ENCODE measurements at places on chromosomes 2 and 18. TPM values are rescaled to one million over a fixed set of nuclear protein-coding genes. Genes with fewer than 3 reads are reported as not detected.

The PRSS56 gene
- total RNA-seq: not detected

DNA sequence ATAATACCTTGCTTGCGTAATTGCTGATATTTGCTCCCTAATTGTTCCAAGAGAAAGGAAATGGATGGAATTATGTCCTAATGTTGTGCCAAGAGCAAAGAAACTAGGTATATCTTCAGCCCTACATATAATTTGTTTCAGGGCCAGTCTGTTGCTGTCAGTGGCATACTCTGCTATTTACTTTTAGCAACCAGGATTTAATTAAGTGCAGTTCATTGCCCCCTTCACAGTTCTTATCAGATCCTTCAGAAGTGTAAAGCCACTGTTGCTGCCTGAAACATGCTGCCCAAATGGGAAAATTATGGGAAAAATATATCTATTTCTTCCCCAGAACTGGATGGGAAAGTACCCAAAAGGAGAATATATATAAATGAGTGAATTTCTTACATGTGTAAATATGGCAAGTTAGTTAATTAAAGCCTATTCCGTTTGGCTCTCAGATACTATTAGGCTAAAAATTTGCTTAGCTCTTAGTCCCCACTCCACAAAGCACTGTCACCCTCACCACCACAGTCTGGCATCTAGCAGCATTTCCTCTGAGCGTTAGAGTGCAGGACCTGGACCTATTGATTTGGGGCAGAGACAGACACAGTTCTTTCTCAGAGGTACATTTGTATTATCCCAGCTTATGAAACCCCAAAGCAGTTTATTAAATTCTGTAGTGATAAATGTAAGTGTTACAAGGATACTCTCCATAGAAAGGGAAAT, 72.8 kb upstream of the DTNA start:
- H3K36me3 ChIP-seq: no peaks in the 10 kb centered on the region
- peaks cover 10% of the 10 kb centered on the region for H3K4me1 ChIP-seq
- no peak overlapping the region for H3K4me3 ChIP-seq
- DNase-seq: no peak
- H3K27ac ChIP-seq: no peak overlapping the region

- H3K27me3 ChIP-seq: no peaks in the 10 kb centered on the region
- no peak overlapping the region for H3K4me3 ChIP-seq
- no peak for DNase-seq
- no peak overlapping the region for H3K27ac ChIP-seq
- no peaks in the 10 kb centered on the region for H3K36me3 ChIP-seq
- no peaks in the 10 kb centered on the region for H3K4me1 ChIP-seq
These were observed 12.0 kb downstream of the SRD5A2 start for GRCh38 chr2:31568585-31569201.

- DNase-seq: no peak
- H3K4me1 ChIP-seq: peaks cover 15% of the 10 kb centered on the region
- no peaks in the 10 kb centered on the region for H3K27me3 ChIP-seq
- H3K27ac ChIP-seq: no peak overlapping the region
- H3K4me3 ChIP-seq: no peak overlapping the region
These were observed 165.6 kb downstream of the MREG start for GRCh38 chr2:215847718-215848117.

The UGT1A4 gene
- not detected for total RNA-seq

DNA sequence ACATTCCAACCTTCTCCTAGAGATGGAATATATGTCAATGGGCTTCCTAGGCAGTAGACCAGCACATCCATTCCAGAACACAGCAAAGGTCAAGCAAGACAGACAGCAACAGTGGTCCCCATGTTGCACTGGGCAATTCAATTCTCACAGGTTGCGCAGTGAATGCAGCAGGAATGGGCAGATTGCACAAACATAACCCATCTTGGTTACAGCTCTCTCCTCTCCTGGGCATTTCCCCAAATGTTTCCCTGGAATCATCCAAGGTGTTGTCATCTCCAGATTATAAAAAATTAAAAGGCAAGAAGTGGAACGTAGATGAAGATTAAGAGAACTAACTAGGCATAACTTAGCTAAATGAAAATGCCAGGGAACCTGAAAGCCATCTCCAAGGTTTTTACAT, 265.8 kb upstream of the SLC14A2 start:
- H3K27ac ChIP-seq: no peak overlapping the region
- H3K27me3 ChIP-seq: no peaks in the 10 kb centered on the region
- H3K4me3 ChIP-seq: no peak overlapping the region
- no peaks in the 10 kb centered on the region for H3K36me3 ChIP-seq
- no peak for DNase-seq

The CD207 gene
- total RNA-seq: not detected

- H3K4me3 ChIP-seq: no peak overlapping the region
- H3K4me1 ChIP-seq: no peaks in the 10 kb centered on the region
- H3K27ac ChIP-seq: no peak overlapping the region
These were observed 336.4 kb upstream of the FSHR start for GRCh38 chr2:49490710-49491109.

DNA sequence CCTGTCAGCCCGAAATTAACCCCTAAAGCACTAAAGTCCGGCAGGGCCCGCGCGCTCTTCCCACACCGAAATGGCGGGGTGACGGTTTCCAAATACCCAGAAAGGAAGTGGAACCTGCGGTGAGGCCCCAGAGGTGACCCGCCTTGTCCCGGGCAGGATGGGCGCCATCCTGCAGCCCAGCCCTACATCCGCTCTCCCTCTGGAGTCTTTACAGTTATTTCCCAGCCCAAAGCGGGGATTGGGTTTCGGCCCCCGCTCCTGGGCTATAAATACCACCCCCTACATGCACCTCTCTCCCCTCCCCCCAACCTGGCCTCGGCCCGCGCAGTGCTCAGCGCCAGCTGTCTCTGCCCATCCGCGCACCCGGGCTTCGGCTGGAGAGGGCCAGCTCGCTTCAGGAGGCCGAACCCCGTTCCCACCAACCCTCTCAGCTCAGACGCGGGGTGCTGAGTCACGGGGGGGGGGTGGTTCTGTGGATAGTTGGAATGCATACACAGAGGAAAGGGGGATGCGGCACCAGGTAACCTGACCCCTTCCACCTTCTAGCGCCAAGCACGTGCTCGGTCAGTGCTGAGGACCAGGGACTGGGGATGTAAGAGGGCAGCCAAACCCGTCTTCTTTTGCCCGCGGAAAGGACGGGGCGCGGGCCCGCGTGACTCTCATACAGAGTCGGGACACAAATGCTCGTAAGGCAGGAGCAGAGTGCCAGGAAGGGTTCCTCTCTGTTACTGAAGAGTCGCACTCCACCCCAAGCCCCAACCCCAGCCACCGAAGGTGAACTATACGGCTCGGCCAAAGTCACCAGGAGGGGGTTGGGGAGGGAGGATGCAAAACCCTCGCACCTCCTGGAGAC, at the start of gene TUBA4B:
TSS of gene TUBA4B (plus strand) at position 344 of the 853 bp plus-strand sequence. CDS start at position 509, 165 bp downstream.
- DNase-seq: peak; percentile 78
- peak within 1 kb of the TSS; percentile 60 for H3K4me3 ChIP-seq
- H3K27ac ChIP-seq: peak within 1 kb of the TSS; percentile 85
- H3K27me3 ChIP-seq: no peaks in the 10 kb centered on the region

GRCh38 chr2:43488737-43489136, 107.1 kb downstream of the THADA start:
- no peak overlapping the region for H3K4me3 ChIP-seq
- no peak overlapping the region for H3K27ac ChIP-seq
- no peaks in the 10 kb centered on the region for H3K36me3 ChIP-seq
- H3K27me3 ChIP-seq: no peaks in the 10 kb centered on the region
- no peaks in the 10 kb centered on the region for H3K4me1 ChIP-seq

The E2F6 gene
- 18.8 TPM for total RNA-seq

GRCh38 chr2:148917431-148917830, 42.4 kb downstream of the KIF5C start:
- no peak overlapping the region for H3K4me3 ChIP-seq
- no peak for DNase-seq
- H3K36me3 ChIP-seq: no peaks in the 10 kb centered on the region
- H3K27me3 ChIP-seq: no peaks in the 10 kb centered on the region
- H3K4me1 ChIP-seq: no peaks in the 10 kb centered on the region

The CARF gene
- 17.4 TPM for total RNA-seq

The LIMS4 gene
- total RNA-seq: 5.5 TPM

DNA sequence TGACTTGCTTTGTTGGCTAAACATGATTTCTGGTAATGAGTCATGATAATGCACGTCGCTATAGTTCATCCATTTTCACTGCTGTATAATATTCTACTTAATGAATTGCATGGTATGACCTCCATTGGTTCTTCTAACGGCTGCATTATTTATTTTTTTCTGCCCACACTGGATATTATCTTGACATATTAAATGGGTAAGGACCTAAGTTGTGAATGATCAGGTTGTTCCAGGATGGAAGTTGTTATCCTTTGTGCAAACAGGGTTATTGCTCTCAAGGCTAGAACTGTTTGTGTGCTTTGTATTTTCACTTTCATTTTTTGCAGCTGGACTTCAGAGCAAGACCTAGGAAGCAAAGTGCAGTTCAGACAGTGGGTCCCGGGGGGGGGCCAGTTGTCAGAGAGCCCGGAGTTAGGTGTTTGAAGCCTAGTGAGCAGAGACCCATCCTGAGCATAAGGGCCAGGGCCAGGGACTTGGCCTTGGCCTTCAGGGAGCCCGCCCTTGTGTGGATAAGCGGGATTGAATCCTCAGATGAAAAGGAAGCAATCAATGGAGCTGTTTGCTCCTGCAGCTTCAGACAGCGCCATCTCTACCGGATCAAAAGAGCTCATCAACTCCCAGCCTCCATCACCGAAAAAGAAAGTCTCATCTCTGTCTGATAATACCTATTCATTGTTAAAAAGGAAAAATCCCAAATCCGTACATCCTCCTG, 48.2 kb downstream of the AGAP1 start:
- no peak overlapping the region for H3K4me3 ChIP-seq
- DNase-seq: no peak
- no peak overlapping the region for H3K27ac ChIP-seq
- no peaks in the 10 kb centered on the region for H3K27me3 ChIP-seq
- no peaks in the 10 kb centered on the region for H3K36me3 ChIP-seq

- no peak overlapping the region for H3K27ac ChIP-seq
- H3K36me3 ChIP-seq: no peaks in the 10 kb centered on the region
These were observed 252.1 kb upstream of the SLC14A2 start for GRCh38 chr18:45363196-45363595.

GRCh38 chr2:84160453-84160852, 298.6 kb downstream of the SUCLG1 start:
- no peak overlapping the region for H3K27ac ChIP-seq
- no peaks in the 10 kb centered on the region for H3K36me3 ChIP-seq
- H3K27me3 ChIP-seq: no peaks in the 10 kb centered on the region
- no peak overlapping the region for H3K4me3 ChIP-seq

GRCh38 chr18:32025744-32026143, 7.1 kb downstream of the RNF125 start:
- no peak overlapping the region for H3K27ac ChIP-seq
- no peaks in the 10 kb centered on the region for H3K27me3 ChIP-seq
- H3K36me3 ChIP-seq: no peaks in the 10 kb centered on the region
- H3K4me3 ChIP-seq: no peak overlapping the region
- no peak for DNase-seq
- no peaks in the 10 kb centered on the region for H3K4me1 ChIP-seq

DNA sequence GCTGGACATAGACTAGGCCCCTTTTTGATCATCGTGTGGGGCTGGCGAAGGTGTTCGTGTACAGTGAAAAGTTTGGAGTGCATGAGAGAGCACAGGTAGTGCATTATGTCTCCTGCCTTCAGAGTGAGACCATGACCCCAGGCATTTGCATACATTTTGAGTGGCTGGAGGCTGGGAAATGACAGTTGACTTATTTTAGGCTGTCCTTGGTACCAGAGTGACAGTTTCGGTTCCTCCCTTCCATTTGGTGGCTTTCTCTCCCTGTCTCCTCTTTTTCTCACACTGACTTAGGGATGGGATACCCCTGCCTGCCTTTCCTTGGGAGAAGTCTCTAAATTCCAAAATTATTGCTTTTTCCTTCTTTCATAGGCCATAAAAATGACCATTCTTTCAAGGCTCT, 20.1 kb downstream of the SERPINB12 start:
- DNase-seq: no peak
- no peaks in the 10 kb centered on the region for H3K4me1 ChIP-seq
- no peaks in the 10 kb centered on the region for H3K27me3 ChIP-seq
- H3K36me3 ChIP-seq: no peaks in the 10 kb centered on the region
- H3K4me3 ChIP-seq: no peak overlapping the region
- H3K27ac ChIP-seq: no peak overlapping the region

- DNase-seq: no peak
- no peaks in the 10 kb centered on the region for H3K4me1 ChIP-seq
- no peaks in the 10 kb centered on the region for H3K27me3 ChIP-seq
- no peak overlapping the region for H3K27ac ChIP-seq
These were observed 38.3 kb upstream of the RMDN2 start for GRCh38 chr2:37886745-37887144.

The MYO7B gene
- total RNA-seq: 0.54 TPM

Data from sigmoid colon (tissue), 7 donors.